ENCODE measurements at places on chromosomes 16 and 17.
A peak's percentile ranks its signal among the peaks of the same experiment; 100 is the strongest.

GRCh38 chr16:6446370-6446769 lies 886.3 kb upstream of the RBFOX1 start:
- DNase-seq, result no peak

DNA sequence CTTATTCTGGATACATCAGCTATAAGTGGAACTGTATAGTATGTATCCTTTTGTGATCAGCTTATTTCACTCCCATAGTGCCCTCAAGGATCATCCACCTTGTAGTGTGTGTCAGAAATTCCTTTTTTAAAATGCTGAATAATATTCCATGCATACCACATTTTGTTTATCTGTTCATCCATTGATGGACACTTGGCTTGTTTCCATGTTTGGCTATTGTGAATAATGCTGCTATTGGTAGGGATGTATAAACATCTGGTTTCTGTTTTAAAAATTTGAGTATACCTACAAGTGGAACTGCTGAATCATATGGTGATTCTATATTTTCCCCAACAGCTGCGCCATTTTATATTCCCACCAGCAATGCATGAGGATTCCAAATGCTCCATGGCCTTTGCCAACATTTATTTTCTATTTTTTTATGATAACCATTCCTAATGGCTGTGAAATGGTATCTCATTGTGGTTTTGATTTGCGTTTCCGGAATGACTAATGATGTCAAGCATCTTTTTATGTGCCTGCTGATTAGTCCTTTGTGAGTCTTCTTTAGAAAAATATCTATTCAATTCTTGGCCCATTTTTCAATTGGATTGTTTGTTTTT lies 11.6 kb downstream of the RCVRN start:
- DNase-seq, result no peak

DNA sequence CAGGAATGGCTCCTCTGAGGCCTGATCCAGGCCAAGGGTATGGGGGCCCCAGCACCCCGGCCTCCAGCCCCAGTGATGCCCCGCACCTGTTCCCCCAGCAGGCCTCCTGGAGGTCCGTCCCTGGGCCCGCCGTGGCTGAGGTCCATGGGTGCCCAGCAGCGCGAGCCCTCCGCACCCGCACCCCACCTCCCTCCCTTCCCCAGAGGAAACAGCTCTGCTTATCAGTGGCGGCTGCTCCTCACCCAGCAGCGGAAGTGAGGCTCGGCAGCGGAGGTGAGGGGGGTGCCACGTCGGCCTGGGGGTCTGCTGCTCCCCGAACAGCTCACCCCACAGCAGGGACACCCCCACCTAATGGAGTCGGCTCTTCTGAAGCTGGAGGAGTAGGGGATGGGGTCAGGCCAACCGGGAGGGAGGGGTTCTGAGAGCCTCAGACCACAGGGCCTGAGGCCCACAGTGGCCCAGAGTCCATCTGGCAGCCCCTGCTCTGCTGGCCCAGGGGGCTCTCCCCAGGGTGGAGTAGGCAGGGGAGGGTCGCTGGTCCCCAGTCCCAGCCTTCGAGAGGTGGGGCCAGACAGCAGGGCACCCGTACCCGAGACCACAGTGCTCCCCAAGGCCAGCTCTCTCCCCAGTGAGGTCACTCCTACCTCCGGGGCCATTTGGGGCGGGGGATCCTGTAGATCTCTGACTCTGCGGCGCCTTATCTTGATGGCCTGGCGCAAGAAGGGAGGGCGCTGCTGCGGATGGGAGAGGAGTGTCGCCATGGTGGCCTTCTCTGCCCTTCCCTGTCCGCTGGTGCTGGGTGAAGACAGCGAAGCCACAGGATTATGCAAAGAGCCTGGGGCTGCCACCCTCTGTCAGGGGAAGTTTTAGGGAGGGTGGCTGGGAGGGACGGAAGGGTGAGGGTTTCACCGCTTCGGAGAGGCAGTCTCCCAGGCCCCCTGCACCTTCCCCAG lies at the start of gene UNC13D:
TSS of gene UNC13D (minus strand) at position 828 of the 953 bp plus-strand sequence. CDS start at position 761, 67 bp downstream.
- DNase-seq, result no peak

GRCh38 chr16:2160915-2161551 lies 5.5 kb downstream of the TRAF7 start:
- no peak for DNase-seq

DNA sequence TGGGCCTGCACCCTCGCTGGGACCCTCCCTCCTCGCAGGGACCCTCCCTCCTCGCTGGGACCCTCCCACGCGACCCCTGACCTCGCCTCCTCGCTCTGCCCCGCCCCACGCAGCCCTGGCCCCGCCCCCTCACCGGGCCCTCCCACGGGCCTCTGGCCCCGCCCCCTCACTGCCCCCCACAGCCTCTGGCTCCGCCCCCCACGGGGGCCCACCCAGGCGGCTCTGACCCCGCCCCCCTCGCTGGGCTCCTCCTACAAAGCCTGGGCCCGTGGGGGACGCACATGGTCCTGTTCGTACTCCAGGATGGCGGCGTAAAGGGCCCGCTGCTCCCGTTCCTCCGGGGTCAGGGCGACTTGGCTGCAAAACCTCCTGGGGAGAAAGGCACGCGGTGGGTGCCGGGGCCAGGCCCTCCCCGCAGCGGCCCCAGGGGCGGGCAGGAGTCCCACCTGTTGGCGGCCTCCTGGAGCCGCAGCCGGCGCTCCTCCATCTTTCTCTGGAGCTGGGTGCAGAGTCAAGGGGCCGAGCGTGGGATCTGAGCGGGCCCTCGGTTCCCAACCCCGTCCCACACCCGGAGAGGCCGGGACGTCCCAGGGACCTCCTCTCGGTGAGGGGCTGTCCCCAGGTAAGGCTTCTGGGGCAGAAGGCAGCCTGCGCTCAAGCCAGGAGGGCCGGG lies 9.0 kb downstream of the VPS9D1 start:
- DNase-seq, result peak; percentile 73

DNA sequence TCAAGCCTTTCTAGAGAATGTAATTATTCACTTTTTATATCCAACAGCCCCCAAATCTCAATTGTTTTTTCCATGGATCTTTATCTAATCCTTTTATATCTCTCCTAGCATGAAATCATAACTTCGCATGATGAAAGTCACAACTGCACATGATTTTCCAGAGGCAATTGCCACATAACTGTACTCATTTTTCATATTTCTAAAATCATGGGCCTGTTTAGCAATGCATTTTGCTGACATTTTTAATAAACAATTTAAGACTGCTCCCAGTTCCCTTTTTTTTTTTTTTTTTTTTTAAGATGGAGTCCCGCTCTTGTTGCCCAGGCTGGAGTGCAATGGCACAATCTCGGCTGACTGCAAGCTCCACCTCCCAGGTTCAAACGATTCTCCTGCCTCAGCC lies 83.5 kb downstream of the VMP1 start:
- no peak for DNase-seq

- no peak for DNase-seq
Observed at GRCh38 chr16:66004699-66005098, 361.8 kb upstream of the CDH5 start.

- DNase-seq, result peak; percentile 57
Observed at GRCh38 chr17:21513012-21513570, 136.9 kb downstream of the KCNJ12 start.

- no peak for DNase-seq
Observed at GRCh38 chr17:60522889-60523626, 3.0 kb downstream of the APPBP2 start.

DNA sequence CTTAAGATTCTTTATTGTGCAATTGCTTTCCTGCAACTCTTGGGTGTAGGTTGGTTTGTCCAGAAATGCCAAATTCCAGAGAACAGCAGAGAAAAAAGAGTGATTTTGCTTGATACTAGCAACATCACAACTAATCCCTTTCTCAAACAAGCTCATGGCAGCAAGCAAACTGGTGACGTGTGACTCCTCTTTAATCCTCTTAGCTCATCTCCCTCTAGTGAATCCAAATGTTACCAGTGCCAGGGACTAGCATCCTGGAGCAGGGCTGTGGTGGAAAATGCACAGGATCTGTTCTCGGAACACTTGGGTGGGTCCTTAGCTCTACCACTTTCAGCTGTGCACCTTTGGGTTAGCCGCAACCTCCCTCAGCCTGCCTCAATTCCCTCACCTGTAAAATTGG lies 204.0 kb upstream of the CCL2 start:
- DNase-seq, result no peak

DNA sequence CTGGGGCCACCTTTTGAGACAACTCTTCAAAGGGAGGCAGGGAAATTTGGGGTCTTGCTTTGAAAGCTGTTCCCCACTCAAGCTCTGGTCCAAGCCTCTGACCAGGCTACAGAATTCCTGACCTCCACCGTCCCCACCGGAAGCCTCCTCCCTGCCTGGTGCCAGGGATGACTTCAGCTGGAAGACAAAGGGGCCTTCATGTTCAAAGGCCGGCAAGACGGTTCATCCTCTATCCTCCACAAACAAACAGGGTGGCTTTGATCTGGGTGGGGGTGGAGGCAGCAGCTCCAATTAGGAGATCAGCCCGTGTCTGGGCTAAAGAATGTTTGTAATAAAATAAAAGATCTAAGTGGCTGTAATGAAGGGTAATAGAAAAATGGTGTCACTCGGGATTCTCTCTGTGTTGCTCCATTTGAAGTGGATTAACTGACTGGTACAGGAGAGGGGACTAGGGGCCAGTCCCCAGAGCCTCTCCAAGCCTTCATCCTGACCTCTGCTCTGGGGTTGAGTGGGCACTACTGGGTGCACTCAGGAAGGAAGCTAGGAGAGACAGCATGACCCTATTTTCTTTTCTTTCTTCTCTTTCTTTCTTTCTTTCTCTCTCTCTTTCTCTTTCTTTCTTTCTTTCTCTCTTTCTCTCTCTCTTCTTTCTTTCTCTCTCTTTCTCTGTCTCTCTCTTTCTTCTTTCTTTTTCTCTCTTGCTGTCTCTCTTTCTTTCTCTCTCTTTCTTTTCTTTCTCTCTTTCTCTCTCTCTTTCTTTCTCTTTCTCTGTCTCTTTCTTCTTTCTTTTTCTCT lies 27.5 kb upstream of the NKD1 start:
- DNase-seq, result no peak

DNA sequence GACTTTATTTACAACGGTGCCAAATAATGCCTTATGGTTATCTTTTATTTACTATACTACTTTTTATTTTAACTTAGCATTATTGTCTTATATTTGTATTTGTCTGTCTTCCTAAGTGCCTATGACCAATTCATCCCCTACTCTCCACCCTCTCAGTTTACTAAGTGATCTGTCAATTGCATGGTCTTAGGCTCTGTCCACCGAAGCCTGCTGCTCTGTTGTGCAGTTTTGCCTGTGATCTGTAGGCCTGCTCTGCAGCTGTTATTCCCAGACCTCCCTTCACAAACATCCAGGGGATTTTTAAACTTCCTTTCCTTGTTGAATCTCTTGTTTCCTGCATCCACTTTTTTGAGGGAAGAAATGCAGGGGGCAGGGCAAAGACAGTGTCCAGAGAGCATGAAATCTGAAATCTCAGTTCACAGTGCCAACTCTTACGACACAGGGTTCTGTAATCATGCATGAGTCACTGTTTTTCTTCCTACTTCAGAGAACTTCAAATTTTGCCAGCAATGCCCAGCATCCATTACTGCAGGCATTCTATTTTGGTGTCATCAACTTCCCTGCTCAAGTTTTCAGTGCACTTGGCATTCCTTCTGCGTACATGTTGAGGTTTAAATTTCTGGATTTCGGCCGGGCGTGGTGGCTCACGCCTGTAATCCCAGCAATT lies 11.4 kb downstream of the SLFN5 start:
- no peak for DNase-seq

DNA sequence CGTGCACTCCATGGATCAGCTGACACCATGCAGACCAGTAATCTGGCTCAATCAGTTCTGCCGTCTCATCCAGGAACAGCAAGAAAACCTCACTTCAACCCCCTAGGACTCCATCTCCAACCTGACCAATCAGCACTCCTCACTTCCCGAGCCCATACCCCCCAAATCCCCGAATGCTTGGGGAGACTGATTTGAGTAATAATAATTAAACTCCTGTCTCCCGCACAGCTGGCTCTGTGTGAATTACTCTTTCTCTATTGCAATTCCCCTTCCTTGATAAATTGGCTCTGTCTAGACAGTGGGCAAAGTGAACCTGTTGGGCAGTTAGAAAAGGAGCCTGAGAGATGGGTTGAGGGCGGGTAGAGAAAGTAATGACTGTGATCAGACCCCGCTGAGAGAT lies 320.0 kb downstream of the HAPSTR1 start:
- DNase-seq, result no peak

DNA sequence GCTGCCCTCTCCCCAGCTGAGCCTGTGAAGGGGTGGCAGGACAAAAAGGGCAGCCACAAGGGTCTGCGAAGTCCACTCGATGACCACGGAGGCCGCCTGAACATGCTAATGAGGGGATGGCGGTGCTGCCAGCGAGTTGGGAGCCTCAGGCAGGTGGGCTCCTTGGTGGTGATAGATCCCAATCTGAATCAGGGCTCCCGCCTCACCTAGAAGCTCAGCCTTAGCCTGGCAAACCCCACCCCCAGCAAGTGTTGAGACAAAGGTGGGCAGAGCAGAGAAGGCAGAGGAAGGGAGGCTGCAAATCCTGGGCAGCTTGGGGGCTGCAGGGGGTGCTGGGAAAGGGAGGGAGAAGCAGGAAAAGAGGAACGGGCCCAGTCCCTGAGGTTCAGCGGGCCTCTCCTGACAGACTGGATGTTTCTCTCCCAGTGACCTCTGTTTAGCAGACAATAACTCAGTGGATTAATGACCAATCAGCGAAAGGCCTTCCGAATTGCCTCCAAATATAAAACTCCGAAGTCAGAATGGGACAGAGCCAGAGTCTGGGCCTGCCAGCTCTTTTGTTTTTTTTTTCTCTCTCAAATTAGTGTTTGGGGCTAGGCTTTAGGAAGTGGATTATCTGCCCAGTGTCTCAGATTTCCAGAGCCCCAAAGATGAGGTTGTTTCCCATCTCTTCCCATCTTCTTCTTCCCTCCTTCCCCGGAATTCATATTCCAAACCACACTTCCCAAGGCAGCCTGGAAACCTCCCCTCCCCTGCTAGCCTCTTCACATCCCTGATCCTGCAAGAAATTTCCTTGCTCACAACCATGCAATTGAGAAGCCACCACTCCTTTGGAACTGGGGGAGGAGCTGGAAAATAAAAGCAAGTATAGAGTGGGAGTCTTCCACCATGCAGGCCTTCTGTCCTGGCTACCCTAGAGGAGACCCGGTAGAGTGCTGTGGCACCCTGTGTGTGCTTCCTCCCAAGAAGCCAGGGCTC lies 15.2 kb upstream of the HOXB2 start:
- no peak for DNase-seq

GRCh38 chr17:81808778-81809555 lies 5.0 kb downstream of the GCGR start:
- no peak for DNase-seq

- no peak for DNase-seq
Observed at GRCh38 chr17:65037157-65037556, 19.4 kb downstream of the GNA13 start.
